ENCODE measurements at places on chromosomes 7 and 10. TPM values are rescaled to one million over a fixed set of nuclear protein-coding genes. Genes with fewer than 3 reads are reported as not detected.

H2BK1 gene
- polyA plus RNA-seq: not detected

EPHB6 gene
- polyA plus RNA-seq: 3.6 TPM

DNA sequence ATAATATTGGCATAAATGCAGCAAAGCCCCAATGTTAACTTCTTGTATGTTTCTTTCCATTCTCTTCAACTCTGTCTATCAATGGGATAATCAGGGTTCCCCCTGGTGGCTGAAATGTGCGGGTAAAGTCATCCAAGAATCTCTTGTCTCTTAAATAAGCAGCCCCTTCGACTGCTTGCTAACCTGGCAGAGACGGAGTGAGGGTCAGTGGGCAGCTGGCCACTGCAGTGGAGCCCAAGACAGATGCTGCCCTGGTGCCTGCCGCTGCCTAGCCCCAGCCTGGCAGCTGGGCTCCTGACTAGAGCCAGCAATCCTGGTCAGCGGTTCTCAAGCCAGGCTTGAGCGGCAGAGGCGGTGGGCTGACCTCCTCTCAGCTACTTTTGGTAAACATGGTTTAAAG is 248.9 kb downstream of the COBL start:
- DNase-seq: peak; percentile 59

- DNase-seq: peak; percentile 56
These were observed 4.4 kb downstream of the RASSF4 start for GRCh38 chr10:44963772-44964633.

DNA sequence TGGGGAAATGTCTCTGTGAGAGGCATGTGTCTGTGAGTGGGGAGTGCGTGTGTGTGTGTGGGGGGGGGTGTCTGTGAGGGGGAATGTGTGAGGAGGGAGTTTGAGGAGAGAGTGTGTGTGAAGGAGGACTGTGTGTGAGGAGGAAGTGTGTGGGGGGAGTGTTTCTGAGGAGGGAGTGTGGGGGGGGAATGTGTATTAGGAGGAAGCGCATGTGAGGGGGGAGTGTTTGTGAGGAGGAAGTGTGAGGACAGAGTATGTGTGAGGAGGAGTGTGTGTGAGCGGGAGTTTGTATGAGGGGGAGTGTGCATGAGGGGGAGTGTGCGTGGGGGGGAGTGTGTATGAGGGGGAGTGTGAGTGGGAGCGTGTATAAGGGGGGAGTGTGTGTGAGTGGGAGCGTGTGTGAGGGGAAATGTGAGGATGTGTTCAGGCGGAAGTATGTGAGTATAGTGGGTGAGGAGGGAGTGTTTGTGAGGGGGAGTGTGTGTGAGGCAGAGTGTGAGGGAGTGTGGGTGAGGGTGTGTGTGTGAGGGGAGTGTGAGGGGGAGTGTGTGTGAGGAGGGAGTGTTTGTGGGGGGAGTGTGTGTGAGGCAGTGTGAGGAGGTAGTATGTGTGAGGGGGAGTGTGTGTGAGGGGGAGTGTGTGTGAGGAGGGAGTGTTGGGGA is 21.8 kb upstream of the PTPRN2 start:
- DNase-seq: no peak

- no peak for DNase-seq
These were observed 49.0 kb downstream of the HTRA1 start for GRCh38 chr10:122510326-122510725.

- DNase-seq: no peak
These were observed 36.8 kb upstream of the CDC14C start for GRCh38 chr7:48887500-48887899.

DNA sequence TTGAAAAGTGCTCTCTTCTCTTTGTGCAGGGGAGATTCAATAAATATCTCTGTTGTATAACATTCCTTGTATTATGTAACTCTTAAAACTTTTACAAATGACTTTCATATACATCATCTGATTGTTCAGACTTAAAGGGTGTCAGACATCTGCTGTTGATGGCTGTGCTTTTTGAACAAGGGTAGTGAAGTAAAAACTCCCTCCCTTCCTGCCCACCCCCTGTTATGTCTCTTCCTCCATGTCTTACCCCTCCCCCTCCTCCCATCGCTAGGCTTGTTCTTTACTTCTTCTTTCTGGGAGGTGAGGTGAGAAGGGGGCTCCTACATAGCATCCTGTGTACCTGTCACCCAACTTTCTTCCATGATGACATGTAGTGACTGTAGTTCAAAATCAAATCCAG is 23.4 kb upstream of the ABCB4 start:
- DNase-seq: no peak
